ENCODE measurements at places on chromosomes 7 and 10.

GRCh38 chr7:20447021-20447650 lies 116.4 kb downstream of the ITGB8 start:
- peak; percentile 48 for DNase-seq

- DNase-seq, result no peak
These were observed 243.4 kb upstream of the PPP2R2D start for GRCh38 chr10:131657318-131657984.

- DNase-seq, result no peak
These were observed 3.7 kb downstream of the TMEM225B start for GRCh38 chr7:99601656-99602310.

- no peak for DNase-seq
These were observed 472 bp upstream of the ADAM22 start for GRCh38 chr7:87933605-87933952.

GRCh38 chr7:327233-327931 lies 37.4 kb downstream of the FOXL3 start:
- no peak for DNase-seq

GRCh38 chr10:113113241-113113640 lies 163.2 kb downstream of the TCF7L2 start:
- DNase-seq, result no peak

DNA sequence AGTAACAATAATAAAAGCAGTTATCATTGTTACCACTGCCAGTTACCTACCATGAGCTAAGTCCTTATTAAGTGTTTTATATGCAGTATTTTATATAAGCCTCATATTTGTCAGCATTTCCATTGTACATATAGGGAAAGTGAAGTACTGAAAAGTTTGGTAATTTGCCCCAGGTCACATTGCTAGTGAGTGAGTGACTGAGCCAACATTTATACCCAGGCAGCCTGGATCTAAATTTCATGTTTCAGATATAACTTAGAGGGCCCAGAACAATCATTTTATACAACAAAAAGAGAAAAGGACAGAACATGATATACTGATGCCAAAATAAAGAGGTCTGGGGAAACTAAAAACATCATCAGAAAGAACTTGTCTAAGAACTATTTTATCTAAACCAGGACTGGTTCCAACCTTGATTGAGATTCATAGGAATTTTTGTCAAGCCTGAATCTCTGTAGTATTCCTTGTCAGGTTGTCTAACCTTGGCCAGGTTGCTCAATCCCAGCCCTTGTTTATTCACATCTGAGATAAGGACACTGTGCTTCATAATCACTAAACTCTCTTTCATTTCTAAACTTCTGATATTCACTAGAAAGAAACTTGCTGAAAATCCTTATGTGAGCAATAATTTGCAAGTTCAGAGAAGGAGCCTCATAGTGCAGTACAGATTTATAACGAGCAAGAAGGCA lies 308.2 kb downstream of the IPMK start:
- DNase-seq, result no peak

- no peak for DNase-seq
These were observed 4.6 kb upstream of the RADIL start for GRCh38 chr7:4888161-4888560.

DNA sequence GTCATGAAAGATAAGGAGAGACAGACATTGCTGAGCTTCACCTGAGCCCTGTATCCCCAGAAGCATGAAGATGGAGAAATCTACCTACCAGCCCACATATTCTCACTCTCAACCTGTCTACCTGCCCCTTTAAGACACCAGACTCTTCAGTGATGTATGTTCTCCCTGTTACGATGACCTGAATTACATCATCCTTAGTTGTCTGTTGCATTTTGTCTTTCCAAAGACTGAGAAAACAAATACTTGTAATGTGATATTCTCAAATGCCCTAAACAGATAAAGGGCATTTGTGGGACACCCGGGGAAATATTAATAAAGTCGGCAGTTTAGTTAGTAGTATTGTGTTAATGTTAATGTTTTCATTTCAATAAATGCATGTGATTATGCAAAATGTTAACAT lies 305.8 kb upstream of the IGFBP3 start:
- DNase-seq, result no peak

- no peak for DNase-seq
These were observed 14.4 kb upstream of the CRYGN start for GRCh38 chr7:151454305-151454704.

DNA sequence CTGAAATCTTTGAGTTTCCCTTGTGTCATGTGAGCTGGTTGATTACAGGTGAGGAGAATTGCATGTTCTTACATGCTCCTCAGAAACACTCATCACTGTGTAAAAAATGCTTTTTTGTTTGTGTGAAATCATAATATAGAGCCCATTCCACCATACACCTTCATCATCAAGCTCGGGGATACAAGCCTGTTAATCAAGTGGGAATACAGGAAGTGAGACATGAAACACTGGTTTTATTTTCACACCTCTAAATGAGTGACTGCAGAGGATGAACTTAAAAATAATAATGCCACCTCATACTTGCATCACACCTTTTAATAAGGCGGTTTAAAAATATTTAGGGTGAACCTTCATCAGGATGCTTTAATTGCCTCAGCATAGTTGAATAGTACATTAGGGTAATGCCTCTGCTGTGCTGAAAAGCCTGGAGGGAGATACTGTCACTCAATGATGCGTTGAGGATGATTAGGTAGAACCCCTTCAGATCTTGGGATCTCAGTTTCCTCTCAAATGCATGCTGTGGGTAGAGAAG lies 164.6 kb downstream of the AUTS2 start:
- DNase-seq, result no peak

DNA sequence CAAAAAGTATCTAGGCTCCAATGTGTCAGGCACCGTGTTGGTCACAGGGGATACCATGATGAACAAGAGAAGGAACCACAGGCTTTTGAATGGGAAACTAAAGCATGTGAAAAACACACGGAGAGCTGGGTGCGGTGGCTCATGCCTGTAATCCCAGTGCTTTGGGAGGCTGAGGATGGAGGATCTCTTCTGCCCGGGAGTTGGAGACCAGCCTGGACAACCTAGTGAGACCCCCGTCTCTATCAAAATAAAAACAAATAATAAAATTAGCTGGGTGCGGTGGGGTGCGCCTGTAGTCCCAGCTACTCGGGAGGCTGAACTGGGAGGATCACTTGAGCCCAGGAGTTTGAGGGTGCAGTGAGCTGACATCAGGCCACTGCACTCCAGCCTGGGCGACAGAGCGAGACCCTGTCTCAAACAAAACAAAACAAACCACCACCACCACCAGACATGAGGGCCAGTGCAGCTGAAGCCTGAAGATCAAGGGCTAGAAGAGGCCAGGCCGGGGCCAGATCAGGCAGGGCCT lies 611 bp upstream of the COPS6 start:
- no peak for DNase-seq

- no peak for DNase-seq
These were observed 114.3 kb downstream of the LYZL1 start for GRCh38 chr10:29403208-29403607.

GRCh38 chr10:114703377-114704107 lies 45.5 kb upstream of the ABLIM1 start:
- DNase-seq, result no peak

DNA sequence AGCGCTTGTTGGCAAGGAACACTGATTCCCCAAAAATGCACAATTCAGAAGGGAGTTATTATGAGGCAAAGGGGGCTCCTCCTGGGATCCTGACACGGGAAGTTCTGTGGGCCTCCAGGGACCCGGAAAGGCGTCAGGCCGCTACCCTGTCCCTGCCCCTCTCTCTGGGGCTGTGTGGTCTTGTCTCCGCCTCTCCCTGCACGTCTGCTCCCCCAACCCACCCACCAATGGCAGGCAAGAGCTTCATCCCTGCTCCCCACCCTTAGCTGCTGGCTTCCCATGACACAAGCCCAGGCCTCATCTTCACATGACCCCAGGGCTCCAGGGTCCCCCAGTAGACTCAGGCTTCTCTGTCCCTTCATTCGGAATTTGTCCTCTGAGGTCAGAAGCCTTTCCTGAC lies 31.0 kb upstream of the ADRB1 start:
- no peak for DNase-seq

DNA sequence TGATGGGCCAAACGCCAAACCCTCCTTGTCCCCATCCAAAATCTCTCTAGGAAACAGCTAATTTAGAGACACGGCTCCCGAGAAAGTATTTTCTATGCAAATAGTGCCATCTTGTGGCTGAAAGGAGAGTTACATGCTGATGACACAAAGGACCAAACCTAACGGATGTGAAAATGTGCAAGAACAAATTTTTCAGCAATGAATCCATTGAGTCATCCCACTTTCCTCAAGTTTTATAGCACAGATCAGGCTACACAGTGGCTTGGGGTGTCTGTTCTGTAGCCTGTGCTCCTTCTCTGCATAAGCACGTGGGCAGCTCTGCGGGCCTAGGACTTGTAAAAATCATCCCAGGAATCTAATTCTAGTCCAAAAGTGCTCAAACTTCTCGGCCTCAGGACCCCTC lies 154.8 kb upstream of the PRR15 start:
- peak; percentile 10 for DNase-seq
